Right lobe of liver (tissue), 6 donors: ENCODE measurements at places on chromosomes 12 and 14. TPM values are rescaled to one million over a fixed set of nuclear protein-coding genes. Genes with fewer than 3 reads are reported as not detected.

GRCh38 chr12:125470838-125471783 lies 405.9 kb downstream of the AACS start:
- DNase-seq = no peak

RNASE12 gene
- not detected for total RNA-seq

HELB gene
- 3.5 TPM for total RNA-seq

DNA sequence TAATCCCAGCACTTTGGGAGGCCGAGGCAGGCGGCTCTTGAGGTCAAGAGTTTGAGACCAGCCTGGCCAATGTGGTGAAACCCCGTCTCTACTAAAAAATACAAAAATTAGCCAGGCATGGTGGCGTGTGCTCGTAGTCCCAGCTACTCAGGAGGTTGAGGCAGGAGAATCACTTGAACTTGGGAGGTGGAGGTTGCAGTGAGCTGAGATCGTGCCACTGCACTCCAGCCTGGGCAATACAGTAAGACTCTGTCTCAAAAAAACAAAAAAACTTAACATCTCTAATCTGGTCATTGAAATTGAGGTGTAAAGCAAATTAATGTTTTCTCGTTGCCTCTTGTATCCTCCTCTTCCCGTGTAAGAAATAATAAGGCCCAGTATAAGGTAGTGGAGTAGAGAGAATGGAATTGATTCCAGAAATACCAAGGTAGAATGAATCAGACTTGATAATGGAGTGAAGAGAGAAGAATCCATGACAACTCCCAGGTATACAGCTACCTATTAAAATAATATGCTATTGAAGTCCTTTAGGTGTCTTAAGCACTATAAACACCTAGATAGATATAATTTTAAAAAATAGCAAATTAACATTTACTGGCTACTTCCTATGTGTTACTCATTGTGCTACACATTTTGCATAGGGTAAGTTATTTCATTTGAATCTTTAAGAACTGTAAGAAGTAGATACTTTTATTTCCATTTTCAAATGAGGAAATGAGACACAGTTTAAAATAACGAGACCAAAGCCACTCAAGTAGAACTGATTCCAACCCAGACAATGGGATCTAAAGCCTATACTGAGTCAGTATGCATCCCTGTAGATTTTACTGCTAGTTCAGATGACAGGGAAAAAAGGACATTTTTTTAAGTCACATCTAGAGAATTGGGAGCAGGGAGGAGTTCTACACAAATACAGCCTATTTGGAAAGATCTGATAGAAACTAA lies 23.2 kb downstream of the RAP1B start:
- no peak for DNase-seq

GRCh38 chr12:25904442-25904841 lies 54.0 kb upstream of the RASSF8 start:
- no peak for DNase-seq

DNA sequence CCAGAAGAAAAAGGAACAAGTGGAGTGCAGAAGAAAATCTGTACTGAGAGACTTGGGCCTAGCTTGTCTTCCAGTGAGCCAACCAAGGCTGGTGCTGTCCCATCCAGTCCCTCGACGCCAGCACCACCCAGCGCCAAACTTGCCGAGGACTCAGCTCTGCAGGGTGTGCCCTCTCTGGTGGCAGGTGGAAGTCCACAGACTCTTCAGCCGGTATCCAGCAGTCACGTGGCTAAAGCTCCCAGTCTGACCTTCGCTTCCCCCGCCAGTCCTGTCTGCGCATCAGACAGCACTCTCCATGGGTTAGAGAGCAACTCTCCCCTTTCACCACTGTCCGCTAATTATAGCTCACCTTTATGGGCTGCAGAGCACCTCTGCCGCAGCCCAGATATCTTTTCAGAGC lies 15.6 kb downstream of the CIPC start:
- DNase-seq = no peak
